GM20000 (cell line): ENCODE measurements at places on chromosomes 16 and 17.
A peak's percentile ranks its signal among the peaks of the same experiment; 100 is the strongest.

DNA sequence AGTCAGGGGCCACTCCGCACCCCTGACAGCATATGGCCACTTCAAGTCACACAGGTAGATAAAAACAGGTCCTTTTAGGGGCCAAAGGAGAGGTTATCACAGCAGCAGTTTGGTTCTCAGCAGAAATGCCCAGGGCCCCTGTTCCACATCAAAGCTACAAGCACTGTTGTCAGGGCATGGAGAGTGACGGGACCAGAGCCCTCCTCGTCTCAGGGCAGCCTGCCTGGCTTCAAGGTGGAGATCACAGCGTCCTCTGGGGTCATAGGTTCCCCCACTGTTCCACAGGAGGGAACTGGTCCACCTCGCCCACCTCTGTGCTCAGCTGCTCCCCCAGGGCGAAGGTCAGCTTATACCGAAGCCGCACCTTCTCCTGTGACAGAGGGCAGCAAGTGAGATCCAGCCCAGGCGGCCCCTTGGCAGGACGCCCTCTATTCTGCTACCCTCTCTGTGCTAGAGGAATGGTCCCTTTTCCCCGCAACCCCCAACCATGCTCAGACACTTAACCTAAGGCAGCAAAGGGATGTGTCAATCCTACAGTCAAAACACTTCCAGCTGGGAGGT, 23.3 kb downstream of the GGA3 start:
- DNase-seq = no peak

DNA sequence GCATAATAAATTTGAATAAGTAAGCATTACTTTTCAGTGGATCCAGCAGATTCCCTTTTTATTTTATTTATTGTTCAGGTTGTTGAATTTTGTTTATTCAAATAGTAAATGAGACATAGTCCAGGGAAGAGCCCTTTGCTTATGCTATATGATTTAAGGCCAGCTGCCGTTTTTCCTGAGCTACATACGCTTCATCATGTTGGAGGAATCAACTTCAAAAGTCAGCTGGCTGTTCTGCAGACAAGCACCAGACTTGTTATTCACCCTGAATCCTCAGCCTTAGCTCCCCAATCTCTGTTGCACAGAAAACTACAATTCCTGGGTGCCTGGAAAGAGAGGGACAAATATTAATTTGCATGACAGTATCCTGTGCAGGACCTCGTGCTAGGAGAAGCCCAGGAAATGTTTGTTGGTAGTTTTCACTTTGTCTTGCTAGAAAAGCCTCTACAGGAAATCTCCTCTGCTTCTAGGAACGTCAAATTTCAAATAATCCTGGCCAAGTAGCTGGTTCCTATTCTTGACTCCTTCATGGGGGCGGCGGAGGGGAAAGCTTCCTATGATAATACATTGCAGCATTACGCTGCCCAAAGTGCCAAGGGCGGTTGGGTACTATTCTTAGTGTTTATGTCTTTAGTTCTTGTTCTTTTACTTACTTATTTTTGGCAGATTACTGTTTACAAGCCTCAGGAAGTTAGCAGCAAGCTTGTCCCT, 101.6 kb downstream of the PRKCA start:
- DNase-seq = no peak

DNA sequence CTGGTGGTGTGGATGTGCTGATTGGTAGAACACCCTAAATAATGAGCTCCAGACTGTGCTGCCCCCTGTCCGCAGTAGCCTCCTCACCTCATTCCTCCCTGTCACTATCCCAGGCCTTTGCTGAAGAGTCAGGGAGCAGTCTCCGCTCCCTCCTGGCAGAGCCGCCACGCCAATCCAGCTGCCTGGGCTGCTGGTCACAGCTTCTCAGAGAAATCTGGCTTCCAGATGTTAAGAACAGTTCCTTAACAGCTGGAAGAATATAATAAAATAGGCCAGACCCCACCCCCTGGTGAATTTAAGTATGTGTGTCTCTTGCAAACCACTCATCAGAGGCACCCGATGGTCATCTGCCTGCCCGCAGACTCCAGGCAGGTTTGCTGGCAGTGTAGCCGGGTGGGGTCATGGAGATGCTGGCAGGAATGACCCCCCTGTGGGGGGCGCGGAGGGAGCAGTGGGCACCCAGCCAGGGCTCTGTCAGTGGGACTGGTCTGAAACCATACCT, 161.0 kb downstream of the CCDC182 start:
- no peak for DNase-seq

DNA sequence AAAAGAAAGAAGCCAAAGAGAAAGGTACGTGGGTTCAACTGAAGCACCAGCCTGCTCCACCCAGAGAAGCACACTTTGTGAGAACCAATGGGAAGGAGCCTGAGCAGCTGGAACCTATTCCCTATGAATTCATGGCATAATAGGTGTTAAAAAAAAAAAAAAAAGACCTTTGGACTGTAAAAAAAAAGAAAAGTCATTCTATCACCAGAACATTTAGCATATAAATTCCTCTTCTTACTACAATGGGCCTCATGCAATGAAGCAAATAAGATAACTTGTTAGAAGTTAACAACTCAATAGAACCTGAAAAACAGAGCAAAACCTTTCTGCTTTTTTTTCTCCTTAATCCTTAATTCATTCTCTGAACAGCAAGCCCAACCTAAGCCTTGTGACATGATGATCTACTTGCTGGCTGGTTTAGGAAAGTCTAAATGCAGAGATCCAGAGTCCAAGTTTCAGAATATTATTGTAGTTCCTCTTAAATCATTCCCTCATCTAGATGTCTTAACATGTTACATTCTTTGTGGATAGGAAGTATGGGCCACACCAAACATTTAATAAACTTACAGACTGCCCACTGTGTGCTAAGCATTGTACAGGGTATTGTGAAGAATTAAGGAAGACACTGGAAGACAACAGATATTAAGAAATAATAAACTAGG, 45.4 kb downstream of the BRCA1 start:
- no peak for DNase-seq

- no peak for DNase-seq
Measured at GRCh38 chr16:61540216-61540615, 496.0 kb downstream of the CDH8 start.

DNA sequence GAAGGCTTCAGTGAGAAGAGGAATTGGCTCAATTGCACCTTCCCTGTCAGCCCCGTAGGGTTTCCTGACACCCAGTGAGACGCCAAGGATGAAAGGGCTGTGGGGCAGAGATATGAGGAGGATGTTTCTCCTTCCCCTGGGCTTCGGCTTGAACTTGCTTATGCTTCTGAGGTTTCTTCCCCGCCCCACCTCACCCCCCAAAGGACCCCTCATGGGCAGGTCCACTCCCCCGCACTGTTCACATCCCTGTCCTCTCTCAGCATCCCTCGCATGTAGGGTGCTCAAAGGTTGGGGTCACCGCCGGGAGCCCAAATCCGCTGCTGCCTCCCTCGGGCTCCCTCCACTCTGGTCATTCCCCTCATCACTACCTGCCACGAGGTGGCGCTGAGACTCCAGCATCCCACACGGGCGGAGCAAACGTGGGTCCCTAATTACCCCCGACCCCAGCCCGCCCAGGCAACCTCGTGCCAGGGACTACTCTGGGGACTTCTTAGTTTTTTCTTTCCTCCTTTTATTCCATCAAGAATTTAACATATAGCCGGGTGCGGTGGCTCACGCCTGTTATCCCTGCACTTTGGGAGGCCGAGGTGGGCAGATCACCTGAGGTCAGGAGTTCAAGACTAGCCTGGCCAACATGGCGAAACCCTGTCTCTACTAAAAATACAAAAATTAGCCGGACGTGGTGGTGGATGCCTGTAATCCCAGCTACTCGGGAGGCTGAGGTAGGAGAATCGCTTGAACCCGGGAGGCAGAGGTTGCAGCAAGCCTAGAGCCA, 3.3 kb upstream of the TRARG1 start:
- peak; percentile 87 for DNase-seq

- DNase-seq = no peak
Measured at GRCh38 chr16:49755313-49755620, 100.6 kb downstream of the ZNF423 start.
